ENCODE measurements at places on chromosomes 4 and X.
A peak's percentile ranks its signal among the peaks of the same experiment; 100 is the strongest.

DNA sequence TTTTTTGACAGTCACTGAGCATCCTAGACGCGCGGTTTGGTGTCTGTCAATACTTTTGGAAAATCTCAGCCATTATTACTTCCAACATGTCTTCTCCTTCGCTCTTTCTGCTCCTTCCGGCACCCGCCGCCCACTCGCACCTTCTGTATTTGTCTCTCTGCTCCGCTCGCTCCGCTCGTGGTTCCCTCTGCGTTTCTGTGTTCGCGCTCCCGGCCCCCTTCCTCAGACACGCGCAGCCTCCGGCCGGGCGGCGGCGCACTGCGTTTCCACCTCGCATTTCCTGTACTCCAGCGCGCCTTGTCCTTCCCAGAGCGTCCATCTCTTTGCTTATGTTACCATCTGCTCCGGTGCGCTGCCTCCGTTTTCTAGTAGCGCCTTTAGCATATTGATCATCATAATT lies 21.1 kb downstream of the PDE6B start:
- DNase-seq, result peak; percentile 13

GRCh38 chr4:176660561-176660960 lies 132.2 kb downstream of the VEGFC start:
- no peak for DNase-seq

- DNase-seq, result no peak
These were observed 111.1 kb downstream of the CCNG2 start for GRCh38 chr4:77268108-77268507.

GRCh38 chrX:110561034-110561433 lies 202.4 kb downstream of the RTL9 start:
- DNase-seq, result no peak

DNA sequence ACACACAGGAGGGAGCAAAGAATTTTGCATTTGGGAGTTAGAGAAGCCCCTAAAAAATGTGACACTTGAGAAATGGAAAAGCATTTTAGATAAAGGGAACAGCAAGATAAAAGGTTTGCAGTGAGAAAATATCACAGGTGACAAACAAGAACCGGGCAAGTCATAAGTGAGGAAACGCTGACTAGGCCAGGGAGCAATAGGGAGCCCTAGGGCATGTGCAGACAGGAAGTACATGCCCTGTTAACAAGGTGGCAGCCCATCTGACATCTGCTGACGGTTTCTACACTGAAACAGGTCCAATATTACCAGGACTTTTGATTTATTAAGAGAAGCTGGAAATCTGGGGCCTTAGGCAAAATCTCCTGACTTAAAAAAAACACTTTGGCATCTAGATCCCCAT lies 4.0 kb upstream of the IL13RA1 start:
- DNase-seq, result no peak

GRCh38 chr4:55866290-55866907 lies 13.0 kb downstream of the EXOC1 start:
- no peak for DNase-seq

DNA sequence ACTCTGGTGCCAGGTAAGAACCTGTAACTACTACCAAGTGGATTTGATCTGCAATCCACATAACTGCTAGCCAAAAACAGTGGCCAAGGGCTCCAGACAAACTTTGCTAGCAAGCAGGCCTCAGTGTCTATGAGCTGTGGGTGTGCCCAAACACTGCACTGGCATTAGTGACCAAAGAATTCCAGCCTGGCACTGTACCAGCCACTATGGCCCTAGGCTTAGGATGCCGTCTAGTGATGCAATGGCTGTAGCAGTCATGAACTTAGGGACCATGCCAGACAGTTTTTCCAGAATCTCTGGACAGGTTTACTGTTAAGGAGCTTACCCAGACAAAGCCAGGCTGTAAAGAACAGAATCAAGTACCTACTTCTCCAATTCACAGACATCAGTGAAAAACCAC lies 33.7 kb upstream of the PRR27 start:
- no peak for DNase-seq

GRCh38 chr4:7960790-7961655 lies 21.4 kb upstream of the AFAP1 start:
- DNase-seq, result peak; percentile 47

DNA sequence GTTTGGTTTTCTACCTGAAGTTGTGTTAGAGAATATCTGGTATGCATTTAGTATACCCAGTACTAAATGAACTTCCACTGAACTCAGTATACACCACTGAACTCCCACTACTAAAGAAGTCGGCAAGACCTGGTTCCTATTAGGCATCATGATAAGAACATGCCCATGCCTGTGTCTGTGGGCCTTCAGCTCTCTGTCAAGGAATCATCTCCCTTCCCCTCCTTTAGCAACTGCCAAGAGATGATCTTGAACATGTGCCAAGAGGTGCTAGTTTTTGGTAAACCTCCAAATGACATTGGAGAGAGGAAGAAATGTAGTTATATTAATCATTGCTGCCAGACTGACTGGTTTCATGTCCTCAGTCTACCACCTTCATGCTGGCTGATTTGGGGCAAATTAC lies 113.2 kb downstream of the ATP10D start:
- no peak for DNase-seq

DNA sequence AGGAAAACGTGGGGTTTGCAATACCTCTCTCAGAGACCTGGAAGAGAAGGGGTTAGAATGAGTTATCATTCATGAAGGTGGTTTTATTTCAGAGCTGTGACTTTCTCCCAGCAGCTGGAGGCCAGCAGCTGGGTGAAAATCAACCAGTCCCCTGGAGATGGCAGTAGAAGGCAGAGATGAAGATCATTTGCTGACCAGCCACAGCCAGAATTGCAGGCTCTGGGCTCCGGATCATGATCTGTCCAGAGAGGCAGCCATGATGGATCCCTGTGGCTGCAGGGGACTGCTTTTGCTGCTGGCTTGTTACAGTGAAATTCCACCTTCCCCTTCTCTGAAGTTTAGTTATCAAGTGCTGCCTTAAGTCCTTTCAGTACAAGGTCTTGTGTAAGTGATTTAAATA lies 46.9 kb upstream of the TAB3 start:
- DNase-seq, result no peak

GRCh38 chr4:10245751-10246150 lies 129.2 kb upstream of the WDR1 start:
- DNase-seq, result no peak

DNA sequence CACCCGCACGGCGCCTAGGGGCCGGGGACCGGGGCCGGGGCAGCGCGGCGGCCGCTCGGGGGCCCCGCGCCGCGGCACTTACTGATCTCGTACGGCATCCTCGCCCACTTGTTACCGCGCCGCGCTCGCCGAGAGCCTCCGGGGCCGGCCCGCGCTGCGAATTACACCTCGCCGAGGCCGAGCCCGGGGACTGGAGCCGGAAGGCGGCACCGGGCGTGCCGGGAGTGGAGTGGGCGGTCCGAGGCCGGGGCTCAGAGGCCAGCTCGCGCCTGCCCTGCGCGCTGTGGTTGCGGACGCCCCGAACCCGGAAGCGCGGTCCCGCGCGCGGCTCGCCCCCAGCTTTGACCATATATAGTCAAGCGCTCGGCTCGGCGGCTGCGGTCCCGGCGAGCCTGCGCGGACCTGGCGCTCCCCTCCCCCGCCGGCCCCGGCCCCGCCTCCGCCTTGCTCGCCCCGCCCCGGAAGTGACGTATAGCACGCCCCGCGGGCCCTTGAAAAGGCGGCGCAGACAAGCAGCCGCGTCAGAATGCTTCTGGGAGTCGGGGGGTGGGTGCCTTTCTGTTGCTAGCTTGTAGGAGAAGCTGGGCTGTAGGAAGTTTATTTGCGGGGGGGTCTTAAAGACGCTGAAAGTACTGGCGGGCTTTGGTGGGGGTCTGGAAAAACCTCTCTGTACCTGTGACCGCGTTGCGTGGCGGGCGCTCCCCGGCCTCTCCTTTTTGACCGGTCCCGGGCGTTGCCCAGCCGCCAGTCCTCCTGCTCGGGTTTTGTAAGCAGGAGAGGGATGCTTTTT lies at the start of gene WDR1:
TSS of gene WDR1 (minus strand) at position 231 of the 790 bp plus-strand sequence. CDS start at position 98, 133 bp downstream.
- peak; percentile 95 for DNase-seq

All from stimulated activated CD4-positive, alpha-beta T cell treated with anti-CD3 and anti-CD28 coated beads, Interleukin-1b, Interleukin-23, amount 100 ng/mL, for 4 hours (primary cell).